Stimulated activated CD8-positive, alpha-beta memory T cell treated with anti-CD3 and anti-CD28 coated beads, Interleukin-4, amount 100 ng/mL, for 24 hours (primary cell): ENCODE measurements at places on chromosomes 2 and 18.
A peak's percentile ranks its signal among the peaks of the same experiment; 100 is the strongest.

GRCh38 chr2:180125245-180125962 lies 118.3 kb upstream of the CWC22 start:
- peak; percentile 18 for DNase-seq

- no peak for DNase-seq
Observed at GRCh38 chr2:133817680-133818566, 249.7 kb upstream of the NCKAP5 start.

DNA sequence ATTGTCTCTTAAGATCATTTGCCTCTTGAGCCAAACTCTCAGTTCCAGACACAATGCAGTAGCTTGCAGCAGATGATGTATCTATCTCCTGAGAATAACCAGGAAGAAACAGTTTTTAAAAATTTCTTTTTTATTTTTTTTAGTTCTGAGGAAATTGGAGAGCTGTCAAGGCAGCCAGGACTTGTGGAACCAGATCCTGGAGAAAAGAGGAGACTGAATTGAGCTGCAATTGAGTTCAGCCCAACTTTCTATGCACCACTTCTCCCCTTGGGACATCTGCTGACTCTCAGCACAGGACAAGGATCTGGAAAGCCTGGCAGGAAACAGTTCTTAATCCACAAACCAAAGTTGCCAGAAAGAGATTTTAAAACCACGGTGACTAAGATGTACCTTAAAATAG lies 13.5 kb upstream of the CSRNP3 start:
- no peak for DNase-seq

DNA sequence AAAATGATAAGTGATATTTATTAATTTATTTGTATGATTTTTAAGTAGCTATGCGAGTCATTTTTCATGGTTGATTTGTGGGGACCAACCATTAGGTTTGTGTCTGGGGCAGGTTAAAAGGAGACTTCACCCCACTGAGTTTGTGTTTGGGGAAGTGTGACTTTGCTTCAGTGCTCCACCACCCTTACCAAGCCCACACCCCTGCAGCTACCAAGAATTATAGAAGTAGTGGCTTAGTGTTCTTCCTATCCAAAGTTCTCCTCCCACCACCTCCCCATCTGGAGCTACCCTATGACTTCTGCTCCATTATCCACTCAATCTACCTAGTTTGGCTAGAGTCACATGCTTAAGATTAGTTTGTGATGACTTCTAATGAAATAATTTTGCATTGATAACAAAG lies 182.1 kb upstream of the ZEB2 start:
- no peak for DNase-seq

DNA sequence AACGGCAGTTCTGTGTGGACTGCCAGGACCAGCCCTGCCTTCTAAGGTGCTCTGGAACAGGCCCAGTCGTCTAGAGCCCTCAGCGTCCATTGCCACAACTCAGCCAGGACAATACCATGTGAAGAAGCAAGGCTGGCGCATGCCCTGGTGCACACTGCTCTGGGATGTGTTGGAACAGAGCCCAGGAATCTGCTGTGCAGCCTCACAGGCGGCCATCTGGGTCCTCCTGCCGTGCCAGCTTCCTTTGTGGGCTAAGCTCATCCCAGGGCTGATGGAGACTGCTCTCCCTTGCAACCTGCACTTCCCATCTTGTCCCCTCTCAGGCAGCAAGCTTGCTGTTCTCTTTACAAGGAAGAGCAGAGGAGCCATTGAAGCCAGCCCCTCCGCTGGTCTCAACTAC lies 246.4 kb upstream of the PXDN start:
- no peak for DNase-seq

- DNase-seq = no peak
Observed at GRCh38 chr2:120884472-120885290, 149.0 kb downstream of the GLI2 start.

- no peak for DNase-seq
Observed at GRCh38 chr2:228841877-228842276, 429.2 kb downstream of the PID1 start.

- DNase-seq = no peak
Observed at GRCh38 chr2:43081131-43081765, 145.2 kb downstream of the ZFP36L2 start.

DNA sequence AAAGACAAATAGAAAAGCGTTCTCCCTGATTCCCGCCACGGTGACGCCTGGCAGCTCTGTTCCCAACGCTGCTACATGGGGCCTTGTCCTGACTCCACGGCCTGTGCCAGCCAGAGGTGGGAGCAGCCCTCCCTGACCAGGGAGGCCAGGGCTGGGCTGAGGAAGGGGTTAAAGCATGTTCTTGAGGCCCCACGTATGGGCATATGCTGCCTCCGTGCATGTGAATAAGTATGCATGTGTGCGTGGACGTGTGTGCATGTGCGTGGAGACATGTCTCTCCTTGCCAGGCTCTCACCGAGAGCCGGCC lies 1.6 kb upstream of the SNED1 start:
- no peak for DNase-seq

DNA sequence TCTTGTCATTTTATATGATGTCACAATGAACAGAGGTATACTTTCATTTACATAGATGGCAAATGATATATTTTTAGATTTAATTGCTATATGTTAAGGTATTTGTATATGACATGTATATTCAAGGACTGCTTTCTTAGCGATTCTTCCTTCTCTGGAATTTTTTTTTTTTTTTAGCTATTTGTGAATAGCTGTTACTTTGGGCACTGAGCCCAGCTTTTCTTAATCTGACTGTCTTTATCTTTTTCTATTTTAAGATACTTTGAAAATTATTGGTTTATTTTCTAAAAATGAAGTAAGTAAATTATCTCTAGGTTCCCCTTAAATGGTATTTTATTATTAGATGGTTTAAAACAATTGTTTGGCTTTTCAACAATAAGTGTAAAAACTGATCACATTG lies 4.0 kb upstream of the GLS start:
- no peak for DNase-seq

- no peak for DNase-seq
Observed at GRCh38 chr2:237790353-237790752, 8.2 kb upstream of the RBM44 start.

DNA sequence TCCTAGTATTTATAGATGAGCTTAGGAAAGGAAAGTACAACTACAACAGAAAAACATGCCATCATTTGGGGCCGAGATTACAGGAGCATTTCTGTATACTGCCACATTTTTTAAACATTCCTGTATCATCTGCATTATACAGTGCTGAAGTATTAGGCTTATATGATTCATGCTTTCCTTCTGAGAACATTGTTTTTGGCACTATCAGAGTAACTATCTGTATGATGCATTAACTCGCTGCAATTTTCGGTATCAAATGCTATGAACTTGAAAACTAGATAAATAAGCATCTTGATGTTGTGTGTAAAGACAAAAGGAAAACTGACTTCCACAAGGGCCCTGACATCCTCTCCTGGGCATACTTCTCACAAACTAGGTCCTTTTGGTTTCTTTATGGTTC lies 102.0 kb downstream of the RIT2 start:
- DNase-seq = no peak

DNA sequence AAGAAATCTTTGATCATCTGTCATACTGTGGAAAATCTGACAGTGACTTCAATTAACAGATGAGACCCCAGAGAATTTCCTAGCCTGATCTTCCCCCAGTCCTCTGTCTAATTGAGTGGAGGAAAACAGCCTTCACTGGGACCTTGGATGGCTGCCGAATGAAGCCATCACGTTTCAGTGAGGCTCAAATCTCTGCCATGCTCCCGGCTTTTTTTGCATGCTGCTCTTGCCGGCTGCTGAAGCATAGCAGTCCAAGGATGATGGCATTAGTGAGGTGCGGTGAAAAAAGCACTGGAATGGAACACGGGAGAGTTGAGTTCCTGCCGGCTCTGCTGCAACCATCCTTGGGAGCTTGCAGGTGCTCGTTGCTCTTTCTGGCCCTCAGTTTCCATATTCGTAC lies 430.5 kb downstream of the SLC4A3 start:
- no peak for DNase-seq

DNA sequence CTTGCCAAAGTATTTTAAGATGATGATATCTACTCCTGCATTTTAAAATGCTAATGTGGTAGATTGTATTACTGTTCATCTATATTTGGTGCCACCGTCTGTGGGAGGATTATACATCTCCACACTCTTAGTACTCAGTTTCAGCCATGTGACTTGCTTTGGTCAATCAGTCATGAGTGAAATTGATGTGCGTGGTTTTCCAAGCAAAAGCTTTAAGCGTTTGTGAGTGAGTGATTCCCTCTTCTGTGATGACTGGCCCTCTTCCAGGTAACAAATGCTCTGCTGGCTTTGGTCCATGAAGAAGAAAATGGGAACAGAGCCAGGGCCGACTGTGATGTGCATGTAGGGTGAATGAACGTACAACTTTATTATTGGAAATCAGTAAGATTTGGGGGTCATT lies 330.4 kb downstream of the LPIN1 start:
- DNase-seq = no peak

DNA sequence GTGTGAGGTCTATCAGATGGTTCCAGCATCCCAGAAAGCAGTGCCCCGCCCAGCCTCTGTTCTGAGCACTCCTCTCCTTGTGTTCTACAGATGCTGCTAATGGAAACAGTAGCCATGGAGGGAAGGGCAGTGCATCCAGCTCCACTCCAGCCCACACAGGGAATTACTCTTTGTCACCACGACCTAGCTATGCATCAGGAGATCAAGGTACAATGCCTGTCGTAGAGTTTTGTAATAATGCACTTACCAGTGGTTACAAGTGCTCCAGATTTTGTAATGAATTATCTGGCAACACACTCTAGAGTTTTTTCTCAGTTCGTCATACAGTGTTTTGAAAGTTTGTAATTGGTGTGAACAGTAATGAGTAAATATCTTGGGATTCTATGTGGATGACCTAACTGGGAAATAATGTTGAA lies 161.1 kb downstream of the ESCO1 start:
- no peak for DNase-seq

DNA sequence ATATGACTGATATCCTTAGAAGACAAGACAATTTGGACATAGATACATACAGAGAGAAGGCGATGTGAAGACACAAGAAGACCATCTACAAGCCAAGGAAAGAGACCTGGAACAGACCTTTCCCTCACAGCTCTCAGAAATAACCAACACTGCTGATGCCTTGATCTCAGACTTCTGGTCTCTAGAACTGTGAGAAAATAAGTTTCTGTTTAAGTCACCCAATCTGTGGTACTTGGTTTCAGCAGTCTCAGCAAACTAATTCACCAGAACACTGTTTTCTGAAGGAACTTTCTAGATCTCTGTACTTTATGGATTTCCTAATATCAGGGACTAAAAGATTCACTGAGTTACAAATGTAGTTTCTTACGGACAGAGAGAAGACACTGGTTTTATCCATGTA lies 58.8 kb downstream of the NAB1 start:
- DNase-seq = no peak

- no peak for DNase-seq
Observed at GRCh38 chr2:58957188-58957840, 716.2 kb upstream of the FANCL start.

- no peak for DNase-seq
Observed at GRCh38 chr2:241615522-241616052, 21.4 kb downstream of the THAP4 start.

DNA sequence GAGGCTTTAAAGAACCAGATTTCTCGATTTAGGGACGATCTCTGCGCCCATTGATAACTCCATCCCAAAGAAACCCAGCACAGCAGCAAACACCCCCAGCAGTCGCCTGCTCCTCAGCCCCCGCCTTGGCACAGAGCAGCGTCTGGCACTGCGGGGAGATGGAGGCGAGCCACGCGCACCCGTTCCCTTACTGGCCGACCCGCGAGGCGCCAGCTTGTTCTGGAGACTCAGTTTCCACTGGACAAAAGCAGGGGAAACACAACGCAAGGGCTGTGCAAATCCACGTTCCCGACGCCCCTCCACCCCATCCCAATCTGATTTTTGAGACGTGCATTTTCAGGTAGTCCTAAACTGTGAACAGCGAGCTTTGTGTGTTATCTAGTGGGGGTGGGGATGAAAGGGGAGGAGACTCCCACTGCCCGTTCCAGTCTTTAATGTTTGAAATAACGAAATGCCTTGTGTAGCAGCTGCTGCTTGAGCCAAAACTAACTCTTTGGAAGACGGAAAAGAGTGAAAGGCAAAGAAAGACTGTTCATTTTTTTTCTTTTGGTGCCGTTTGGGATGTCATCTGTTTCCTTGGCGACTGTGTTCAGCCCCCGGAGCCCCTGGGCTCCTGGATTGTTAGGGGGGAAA lies 143.2 kb downstream of the MEIS1 start:
- DNase-seq = no peak

GRCh38 chr2:200086911-200087310 lies 131.5 kb downstream of the MAIP1 start:
- no peak for DNase-seq

DNA sequence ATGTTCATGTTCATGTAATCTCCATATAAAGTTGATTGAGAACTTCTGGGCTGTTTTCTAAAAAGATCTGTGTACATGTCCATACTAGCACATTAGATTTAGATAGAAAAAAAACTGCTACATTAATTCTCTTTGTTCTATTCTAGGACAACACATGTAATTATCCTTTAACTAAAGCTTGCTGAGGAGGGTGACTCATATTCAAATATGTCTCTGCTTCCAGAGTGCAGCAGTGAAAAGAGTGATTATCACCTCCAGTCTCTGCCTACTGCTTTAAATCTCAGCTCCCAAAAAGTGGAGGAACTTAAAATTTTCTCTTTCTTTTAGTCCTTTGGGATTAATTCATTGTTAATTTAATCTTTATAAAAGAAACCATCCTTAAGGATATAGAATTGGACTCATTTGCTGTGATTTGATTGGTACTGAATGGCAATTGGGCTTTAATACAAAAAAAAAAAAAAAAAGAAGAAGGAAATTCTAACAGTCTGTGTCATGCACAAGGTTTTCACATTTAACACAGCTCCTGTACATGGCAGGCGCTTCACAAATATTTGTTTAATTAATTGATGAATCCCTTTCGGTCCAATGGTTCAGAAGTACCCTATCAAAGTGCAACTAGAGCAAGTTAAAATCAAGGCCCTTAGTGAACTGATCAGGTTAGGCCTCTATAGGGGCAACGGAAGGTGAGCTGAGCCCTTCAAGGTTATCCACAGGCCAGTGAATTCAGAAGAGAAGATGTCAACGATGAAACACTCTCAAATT lies 214.0 kb upstream of the KCNJ3 start:
- DNase-seq = no peak

DNA sequence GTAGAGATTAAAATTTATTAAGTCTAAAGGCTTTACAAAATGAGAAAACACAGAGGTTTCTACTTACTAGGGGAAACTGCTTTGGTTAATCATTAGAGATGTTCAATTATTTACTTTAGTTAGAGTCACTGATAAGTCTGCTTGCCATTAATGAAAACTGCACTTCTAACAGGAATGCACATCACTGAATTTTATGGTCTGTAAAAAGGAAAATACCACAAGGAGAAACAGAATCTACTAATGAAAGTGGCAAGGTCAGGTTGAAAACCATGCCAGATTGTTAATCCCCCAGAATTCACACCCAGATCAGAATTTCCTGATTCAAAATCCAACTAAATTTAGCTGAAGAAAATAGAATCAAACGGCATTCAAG lies 90.5 kb upstream of the GRB14 start:
- no peak for DNase-seq

DNA sequence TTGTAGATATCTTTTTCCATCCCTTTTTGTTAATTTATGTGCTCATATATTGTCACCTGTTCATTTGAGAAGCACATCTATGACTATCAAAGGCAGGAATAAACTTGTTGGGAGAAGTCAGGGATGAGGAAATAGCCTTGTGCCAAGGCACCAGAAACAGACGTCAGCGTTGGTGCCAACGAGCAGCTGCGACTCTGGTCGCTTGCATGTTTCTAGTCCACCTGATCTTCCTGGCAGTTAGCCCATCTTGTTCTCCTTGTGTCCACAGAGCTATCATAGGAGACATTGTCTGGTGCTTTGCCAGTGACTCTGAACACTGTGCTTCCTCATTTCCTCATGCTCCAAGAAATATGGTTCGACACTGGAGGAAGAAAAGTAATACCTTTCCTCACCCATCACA lies 374.4 kb downstream of the PTPRM start:
- no peak for DNase-seq
